ENCODE measurements at places on chromosomes 7 and 10.

DNA sequence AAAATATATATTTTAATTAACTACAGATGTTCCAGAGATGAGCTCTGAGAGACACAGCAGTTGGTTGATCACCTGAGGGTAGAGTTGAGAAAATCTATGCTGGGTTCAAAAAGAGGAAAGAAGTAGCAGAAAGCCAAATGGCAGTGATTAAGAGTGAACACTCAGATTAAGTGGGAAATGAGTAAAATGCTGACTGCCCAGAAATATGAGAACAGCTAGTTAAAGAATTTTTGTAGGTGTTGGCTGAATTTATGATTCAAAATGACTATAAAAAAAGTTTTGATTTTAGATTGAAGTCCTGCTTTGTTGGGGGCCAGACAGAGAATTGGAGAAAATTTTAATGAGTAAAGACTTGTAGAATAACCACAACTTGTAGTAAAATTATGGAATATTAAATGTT, 9.8 kb downstream of the TCTN3 start:
- no peak for DNase-seq

DNA sequence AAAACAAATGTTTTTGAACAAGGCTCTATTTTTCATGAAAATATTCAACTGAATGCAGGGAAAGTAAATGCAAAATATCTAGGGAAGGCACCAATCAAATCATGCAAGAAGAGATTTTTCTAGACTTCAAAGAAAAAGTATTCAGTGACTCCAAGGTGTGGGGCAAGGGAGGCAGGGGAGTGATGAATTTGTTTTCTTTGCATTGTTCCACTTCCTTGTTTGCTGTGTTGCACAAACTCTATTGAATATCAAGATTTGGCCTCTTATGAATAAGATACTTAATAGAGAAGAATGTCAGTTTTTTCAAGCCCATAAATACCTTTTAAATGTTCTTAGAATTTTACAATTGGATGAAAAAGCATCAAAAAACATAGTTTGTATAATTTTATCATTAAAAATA, 26.4 kb downstream of the STEAP1 start:
- no peak for DNase-seq

- no peak for DNase-seq
These were observed 46.5 kb upstream of the ZNF479 start for GRCh38 chr7:57178768-57179139.

- no peak for DNase-seq
These were observed 87.8 kb upstream of the DYNC1I1 start for GRCh38 chr7:95684505-95684904.

GRCh38 chr10:70736525-70736924, 48.7 kb downstream of the TBATA start:
- no peak for DNase-seq

DNA sequence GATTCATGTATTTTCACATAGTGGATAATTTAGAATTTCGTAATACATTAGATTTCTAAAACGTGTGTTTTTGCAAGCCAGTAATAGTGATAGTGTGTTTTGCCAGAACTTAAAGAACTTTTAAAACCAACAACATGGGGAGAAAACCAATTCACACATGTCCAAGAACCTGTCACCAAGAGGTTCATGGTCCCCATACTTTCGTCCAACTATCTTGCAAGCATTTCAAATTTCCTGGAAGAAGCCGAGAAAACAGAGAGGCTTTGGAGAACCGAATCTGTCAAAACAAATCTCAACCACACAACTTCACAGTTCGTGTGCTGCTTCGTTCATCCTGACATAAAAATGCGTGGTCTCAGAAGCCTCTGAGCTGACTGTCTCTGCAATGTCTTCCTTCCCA, 31.9 kb downstream of the GFRA1 start:
- DNase-seq, result no peak

- no peak for DNase-seq
These were observed 185.8 kb upstream of the TMEM106B start for GRCh38 chr7:12025246-12025645.

DNA sequence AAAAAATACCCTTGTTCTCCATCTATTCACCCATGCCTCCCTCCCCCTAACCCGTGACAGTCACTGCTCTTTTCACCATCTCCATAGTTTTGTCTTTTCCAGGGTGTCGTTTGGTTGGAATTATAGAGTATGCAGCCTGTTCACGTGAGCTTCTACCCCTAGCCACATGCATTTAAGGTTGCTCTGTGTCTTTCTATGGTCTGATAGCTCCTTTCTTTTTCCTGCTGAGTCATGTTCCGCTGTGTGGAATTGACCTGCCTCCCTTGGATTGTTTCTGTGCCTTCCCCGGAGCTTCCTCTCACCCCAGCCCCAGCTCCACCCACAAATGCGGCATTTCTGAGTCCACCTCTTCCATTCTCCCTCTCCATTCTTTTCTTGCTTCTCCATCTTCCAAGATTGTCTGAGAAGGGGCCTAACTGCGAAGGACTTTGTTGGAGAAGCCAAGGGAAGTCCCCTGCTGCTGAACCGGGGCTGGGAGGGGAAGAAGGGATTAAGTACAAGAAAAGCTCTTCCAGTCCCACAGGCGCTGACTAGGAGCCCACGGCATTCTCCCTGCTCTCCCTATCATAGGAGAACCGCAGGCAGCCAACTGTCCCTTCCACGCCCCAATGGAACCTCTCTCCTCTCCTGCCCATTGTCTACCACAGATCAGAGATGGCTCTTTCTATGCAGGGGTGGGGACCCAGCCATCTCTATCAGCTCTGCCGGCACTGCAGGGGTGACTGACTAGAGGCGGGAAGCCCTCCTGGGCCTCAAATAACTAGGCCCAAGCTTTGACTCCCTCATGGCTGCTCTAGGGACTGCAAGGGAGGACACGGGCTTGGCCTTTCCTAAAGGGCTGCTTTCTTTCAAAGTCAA, 87.5 kb upstream of the ANLN start:
- peak; percentile 55 for DNase-seq

DNA sequence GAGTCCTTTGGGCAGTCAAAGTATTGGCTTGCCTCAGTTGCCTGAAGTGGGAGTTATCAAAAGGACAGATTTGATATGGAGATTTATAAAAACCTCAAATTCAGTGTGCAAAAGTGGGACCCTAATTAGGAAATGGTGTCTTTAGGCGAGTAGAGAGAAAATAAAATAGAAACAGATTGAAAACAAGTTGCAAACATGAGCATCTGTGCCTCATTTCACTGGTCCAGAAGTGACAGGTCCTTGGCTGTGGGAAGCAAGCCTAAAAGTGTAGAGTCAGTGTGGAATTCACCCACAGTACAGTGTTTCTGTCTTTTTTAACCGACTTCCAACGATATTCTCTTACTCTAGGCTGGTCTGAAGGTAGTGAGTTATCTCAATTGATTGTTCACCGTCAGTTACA, 51.2 kb downstream of the ST8SIA6 start:
- DNase-seq, result no peak

- no peak for DNase-seq
These were observed 22.0 kb downstream of the SLC18A2 start for GRCh38 chr10:117262903-117263293.

DNA sequence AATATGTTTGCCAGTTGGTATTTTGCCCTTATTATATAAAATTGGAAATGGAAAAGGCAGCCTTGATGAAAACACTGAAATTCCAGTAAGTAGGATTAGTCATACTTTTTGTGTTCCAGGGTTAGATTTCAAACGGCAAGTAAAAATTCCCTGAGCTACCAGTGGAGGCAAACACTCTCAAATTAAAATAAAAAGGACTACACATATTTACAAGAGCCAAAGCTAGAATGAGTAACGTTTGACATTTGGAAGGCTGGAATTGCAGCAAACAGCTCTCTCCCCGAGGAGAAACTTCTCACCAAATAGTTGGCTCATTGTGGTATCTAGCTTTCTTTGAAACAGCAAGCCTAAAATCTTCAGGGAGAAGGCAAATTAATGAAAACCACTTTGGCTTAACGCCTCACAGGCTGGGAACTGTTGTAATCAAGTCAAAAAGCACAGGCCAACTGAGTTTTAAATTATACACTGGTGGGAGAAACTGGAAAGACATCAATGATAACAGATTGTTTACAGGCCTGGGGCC, 288.4 kb downstream of the SNX13 start:
- peak; percentile 83 for DNase-seq

GRCh38 chr10:6406220-6407033, 173.6 kb downstream of the PRKCQ start:
- DNase-seq, result peak; percentile 38

DNA sequence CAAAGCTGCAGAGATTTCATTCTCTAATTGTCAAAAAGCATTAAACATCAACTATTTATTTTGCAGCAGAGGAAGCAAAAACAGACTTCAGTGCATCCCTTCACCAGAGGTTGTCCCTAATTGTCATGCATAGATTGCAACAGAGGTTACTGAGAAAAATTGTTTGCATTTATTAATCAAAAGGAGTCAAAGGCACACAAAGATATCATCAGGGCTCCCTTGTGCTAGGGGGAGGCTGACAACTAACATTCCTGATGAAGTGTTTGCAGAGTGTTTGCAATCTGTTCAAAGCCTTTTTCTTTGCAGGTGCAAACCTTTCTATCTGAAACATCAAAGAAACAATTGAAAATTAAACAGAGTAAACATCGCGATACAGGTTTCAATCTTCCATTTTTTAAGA, 227.5 kb downstream of the TEX36 start:
- no peak for DNase-seq

- no peak for DNase-seq
These were observed 268.1 kb downstream of the CAMK1D start for GRCh38 chr10:12617191-12618175.

- DNase-seq, result no peak
These were observed 150.2 kb downstream of the TCF7L2 start for GRCh38 chr10:113100281-113100680.

Measured in iris pigment epithelial cell (primary cell).